NCI-H526 treated with DMSO at 0.1 percent for 48 hours (cell line): ENCODE measurements at places on chromosomes 2 and 18.
A peak's percentile ranks its signal among the peaks of the same experiment; 100 is the strongest.

DNA sequence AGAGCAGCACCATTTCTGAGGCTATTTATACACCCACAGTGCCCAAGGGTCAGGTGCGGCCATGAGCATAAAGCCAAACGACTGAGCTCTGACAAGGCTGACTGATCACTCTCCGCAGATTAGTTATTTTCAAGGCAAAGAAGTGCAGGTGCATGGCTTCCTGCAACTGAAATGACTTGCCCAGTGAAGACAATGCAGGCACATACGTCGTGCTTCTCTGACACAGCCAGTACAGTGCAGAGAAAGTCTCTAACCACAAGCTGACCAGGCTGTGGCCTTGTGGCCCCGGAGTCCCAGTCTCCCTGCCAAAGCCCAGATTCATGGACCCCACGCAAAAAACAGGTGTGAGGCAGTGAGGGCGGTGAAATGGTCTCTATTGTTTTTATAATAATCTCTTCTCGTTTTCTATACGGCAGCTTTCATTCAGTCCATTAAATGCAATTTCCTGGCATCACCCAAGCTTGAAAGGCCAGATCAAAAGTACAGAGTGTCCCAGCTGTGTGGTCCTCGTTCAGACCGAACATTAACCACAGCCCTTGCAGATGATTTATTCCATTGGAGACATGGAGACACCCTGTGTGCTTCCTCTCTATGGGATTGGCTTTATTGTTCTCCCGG lies 447.0 kb upstream of the ID2 start:
- DNase-seq, result peak; percentile 40

DNA sequence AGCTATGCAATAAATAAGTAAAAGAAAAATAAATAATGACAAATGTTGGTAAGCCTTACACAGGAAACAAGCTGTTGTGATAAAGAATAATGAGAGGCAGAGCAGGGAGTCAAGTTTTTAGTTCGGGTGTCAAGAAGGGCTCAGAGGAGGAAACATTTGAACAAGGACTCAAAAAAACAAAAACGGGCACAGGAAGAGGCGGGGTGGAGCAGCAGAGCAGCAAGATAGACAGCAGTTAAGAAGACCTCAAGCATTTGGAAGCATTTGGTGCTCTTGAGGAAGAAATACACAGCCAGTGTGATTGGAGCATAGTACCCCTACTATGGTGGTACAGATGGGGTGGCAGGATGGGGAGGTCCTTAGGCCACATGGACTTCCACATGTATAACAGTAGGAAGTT lies 2.8 kb downstream of the TMEM169 start:
- DNase-seq, result no peak

DNA sequence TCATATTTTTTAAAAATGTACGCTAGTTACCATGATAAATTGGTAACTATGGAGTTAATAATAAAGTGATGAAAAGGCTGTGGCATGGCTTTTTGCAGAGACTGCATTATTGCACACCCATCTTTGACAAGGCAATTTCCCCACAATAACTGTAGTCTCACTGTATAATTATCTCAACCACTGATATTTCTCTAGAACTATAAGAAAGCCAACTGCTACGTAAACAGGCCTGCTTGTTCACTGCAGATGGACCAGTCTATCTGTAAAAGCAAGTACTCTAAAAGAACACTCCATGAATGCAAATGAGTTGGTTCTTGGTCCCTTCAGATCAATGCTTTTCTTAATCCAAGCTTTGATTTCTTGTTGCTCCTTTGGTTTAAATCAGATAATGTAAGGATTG lies 218.7 kb downstream of the RBM43 start:
- no peak for DNase-seq

DNA sequence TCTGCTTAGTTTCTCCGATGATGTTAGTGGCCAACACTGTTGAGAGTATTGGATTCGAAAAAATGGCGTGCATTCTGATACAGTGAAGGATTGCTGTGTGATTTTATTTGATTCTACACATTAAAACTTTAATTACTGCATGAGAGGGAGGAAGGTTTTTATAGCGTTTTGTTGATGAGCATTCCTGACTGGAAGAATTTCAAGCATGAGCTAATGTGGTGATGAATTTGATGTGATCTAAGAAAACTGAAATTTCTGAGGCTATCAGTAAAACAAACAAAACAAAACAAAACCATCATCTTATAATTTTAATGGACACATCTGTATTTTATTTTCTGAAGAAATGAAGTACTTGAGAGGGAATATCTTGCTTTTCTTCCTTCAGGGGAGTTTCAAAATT lies 59.6 kb downstream of the ITGB6 start:
- no peak for DNase-seq

DNA sequence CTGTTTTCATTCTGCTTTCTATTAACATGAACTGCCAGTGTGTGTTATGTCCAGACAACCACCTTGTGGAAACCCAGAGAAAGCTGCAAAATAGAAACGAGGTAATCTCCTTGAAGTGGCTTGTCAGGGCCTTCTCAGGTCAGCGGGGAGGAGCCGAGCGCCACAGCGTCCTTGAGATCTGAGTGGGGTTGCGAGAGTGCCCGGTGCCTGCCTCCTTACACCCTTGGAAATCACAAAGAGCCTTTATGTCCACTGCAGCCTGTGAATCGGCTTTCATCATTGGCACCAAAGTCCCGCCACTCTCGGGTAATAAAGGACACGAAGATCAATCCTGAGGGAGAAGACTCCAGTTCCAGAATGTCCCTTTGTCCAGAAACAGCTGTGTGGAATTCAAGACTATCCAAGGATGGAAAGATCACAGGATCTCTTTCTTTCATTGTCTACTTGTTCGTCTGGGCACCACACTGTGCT lies 135.2 kb downstream of the HRH4 start:
- DNase-seq, result no peak

- DNase-seq, result no peak
These were observed 44.7 kb downstream of the GYPC start for GRCh38 chr2:126700677-126701076.

- no peak for DNase-seq
These were observed 333.9 kb downstream of the EIPR1 start for GRCh38 chr2:3043726-3044125.

DNA sequence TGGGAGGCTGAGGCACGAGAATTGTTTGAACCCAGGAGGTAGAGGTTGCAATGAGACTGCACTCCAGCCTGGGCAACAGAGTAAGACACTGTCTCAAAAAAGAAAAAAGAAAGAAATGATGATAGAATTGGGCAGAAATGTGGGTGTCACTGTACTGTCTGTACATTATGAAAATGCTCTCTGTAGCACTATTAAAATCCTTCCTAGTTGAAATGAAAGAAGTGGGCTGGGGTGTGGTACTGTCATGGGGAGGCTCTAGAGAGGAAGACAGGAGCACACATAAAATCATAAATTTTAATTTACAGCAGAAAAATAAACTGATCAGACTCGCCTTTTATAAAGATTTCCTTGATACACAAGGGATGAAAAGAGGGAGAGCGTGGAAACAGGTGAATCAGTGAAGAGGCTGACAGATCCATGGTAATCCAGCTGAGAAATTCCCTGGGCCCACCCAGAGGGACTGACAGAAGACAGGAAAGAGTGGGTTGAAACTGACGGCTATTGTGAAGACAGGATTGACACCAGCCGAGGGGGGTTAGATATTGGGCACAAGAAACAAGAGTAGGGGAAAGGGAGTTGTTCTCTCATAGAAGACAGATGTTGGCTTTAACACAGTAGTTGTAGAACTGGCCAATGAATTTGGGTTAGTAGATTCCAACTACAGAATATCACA lies 96.4 kb upstream of the ATL2 start:
- DNase-seq, result no peak

GRCh38 chr2:55026202-55026601 lies 24.0 kb downstream of the RTN4 start:
- DNase-seq, result no peak

DNA sequence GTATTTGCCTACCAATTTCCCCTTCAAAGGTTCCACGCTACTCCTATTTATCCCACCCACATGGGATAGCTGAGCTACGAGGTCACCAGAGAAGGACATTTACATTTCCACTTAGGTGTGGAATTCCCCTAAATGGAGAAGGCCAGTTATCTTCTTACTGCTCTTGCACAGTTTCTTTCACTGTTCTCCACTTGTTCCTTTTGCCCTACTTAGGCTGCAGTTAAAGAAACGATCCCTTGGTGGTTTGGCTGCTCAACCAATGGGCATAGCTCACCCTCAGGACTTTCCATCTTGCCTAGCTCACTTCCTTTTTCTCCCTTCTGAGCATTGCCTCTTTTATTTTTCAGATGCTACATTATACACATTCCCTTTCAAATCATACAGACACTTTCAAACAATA lies 11.2 kb upstream of the NABP1 start:
- DNase-seq, result no peak

DNA sequence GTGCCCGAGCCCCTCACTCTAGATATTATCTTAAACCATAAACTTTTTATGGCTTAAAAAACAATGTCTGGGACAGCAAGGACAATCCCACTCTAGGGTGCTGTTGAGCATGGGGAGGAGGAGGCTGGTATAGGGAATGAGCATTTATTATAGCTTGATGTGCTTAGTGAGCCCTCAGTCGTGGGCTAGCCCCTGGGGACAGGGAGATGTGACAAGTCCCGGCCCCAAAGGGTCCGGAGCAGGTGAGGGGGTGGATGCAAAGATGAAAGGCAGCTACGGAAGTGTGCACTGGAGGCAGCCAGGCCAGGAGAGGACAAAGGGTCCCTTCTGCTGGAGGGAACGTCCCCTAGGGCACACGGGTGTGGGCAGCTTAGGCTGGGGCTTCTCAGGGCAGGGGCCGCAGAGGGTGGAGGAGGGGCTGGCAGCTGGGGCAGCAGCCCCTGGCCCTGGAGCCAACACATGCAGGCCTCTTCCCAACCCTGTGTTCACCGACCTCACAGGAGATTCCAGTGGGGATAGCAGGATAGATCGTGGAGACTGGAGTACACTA lies 106.3 kb upstream of the GPC1 start:
- no peak for DNase-seq

GRCh38 chr2:65482971-65483370 lies 50.6 kb upstream of the SPRED2 start:
- DNase-seq, result no peak

- DNase-seq, result no peak
These were observed 1663.6 kb downstream of the SUCLG1 start for GRCh38 chr2:82795446-82795845.

DNA sequence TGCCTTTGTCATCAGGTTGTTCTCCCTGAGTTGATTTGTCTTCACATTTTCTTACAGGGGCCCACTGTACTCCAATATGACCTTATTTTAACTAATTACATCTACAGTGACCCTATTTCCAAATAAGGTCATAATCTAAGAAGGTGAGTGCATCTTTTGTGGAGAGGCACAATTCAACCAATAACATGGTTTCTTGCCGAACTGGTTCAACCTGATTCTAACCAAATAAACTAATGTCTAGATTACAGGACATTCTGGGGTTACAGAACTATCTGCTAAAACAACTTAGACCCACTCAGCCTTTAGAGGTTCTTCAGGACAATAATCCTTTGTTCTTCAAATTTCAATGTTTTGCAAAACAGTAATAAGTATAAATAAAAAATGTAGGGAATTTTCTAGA lies 496.5 kb upstream of the SOX11 start:
- DNase-seq, result no peak

DNA sequence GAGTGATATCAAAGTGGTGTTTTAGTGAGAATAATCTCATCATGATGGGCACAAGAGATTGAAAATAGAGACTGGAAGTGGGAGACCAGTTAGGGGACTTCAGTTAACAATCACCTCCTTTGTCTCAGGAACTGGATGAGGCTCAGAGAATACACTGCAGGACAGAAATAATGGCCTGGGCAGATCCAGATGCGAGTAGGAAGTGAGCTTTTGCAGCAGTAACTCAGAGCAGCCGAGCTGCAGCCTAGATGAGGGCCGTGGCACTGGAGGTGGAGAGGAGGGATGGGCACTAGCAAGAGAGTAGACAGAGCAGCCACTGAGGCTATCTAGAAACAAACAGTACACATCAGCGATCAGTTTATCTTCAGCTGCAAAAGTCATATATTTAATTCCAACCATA lies 48.6 kb downstream of the CYB5A start:
- DNase-seq, result no peak

GRCh38 chr2:127951026-127951425 lies 65.3 kb upstream of the AMMECR1L start:
- no peak for DNase-seq

GRCh38 chr2:11598228-11598731 lies 64.4 kb downstream of the GREB1 start:
- DNase-seq, result no peak

- DNase-seq, result no peak
These were observed 42.2 kb upstream of the SMAD7 start for GRCh38 chr18:48992791-48993555.

DNA sequence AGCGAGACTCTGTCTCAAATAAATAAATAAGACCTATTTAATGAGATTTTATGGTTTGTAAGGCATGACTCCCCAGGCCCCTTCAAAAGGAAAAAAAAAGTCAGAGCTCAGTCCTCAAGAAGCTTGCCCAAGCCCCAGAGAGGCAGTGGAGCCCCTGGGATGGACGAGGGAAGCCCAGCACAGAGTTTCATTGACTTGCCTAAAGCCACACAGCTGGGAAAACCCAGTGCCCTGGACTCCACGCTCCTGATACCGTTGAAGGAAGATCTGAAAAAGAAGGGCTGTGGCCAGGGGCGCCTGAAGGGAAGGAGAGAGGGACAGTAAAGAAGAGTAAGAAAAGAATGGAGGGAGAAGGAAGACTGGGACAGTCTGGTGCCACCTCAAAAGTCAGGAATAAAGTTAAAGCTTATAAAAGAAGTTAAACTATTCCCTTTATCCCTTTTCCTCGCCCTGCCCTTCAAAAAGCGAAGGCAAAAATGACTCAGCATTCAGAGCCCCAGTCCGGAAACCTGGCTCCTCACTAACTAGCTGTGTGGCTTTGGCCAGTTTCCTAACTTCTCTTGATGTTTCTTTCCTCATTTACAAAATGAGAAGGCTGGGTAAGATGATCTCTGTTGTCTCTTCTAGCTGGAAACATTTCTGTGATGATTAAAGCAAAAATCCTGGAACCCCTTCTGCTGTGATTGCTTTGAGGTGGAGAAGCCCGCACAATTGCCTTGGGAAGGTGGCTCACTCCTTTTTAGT lies 46.7 kb downstream of the LYPD1 start:
- no peak for DNase-seq

GRCh38 chr2:158656492-158657229 lies 138.5 kb upstream of the DAPL1 start:
- no peak for DNase-seq

DNA sequence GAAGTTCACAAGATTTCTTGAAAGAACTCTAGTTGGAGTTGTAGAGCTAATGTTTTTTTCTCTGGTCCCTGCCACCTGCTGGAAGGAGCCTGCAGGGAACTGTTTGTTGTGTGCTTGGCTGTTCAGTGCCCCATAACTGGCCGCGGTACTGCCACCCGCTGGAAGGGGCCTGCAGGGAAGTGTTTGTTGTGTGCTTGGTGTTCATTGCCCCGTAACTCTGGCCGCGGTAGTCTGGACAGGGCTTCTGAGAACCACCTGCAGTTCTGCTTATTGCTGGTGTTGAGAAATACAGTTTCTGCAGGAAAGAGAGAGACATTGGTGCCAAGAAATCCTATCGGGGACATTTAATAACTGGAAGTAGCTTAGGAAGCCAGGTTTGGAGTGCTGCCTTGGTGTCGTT lies 58.1 kb downstream of the AGAP1 start:
- peak; percentile 53 for DNase-seq
